GOT3 (cell line): ENCODE measurements at places on chromosomes 2 and 18.

- no peak for DNase-seq
Observed at GRCh38 chr2:199019898-199020507, 437.7 kb downstream of the SATB2 start.

- DNase-seq = no peak
Observed at GRCh38 chr18:3156325-3156640, 63.5 kb downstream of the MYOM1 start.

- no peak for DNase-seq
Observed at GRCh38 chr2:107108556-107108955, 222.6 kb upstream of the ST6GAL2 start.

DNA sequence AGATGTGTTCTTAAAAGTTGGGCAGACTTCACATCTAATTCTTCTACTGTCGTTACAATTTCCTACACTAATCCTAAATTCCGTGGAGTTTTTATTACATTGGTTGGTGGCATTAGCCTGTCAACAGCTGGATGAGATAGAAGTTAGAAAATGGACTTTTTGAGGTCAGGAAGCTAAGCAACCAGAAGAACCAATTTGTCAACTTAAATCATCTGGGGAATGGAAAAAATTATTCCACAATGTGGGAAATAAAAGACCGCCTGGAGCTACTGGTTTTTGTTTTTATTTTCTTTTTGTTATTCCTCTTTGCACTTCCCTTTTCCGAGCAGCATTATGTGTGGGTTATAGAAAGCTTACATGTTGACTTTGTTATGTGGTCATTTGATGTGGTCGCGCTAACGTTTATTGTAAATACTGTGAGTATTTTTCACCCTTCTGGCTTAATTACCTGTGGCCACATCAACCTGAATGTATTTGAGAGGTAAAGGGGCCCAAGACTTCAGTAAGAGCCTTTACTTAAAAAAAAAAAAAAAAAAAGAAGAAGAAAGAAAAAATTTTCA, 75.3 kb downstream of the PTPRM start:
- DNase-seq = no peak

- no peak for DNase-seq
Observed at GRCh38 chr18:3140986-3141639, 78.7 kb downstream of the MYOM1 start.

- no peak for DNase-seq
Observed at GRCh38 chr2:133586978-133587377, 18.7 kb upstream of the NCKAP5 start.

GRCh38 chr2:98175811-98176210, 88.8 kb downstream of the VWA3B start:
- no peak for DNase-seq

- no peak for DNase-seq
Observed at GRCh38 chr2:58664523-58665151, 423.5 kb upstream of the FANCL start.

DNA sequence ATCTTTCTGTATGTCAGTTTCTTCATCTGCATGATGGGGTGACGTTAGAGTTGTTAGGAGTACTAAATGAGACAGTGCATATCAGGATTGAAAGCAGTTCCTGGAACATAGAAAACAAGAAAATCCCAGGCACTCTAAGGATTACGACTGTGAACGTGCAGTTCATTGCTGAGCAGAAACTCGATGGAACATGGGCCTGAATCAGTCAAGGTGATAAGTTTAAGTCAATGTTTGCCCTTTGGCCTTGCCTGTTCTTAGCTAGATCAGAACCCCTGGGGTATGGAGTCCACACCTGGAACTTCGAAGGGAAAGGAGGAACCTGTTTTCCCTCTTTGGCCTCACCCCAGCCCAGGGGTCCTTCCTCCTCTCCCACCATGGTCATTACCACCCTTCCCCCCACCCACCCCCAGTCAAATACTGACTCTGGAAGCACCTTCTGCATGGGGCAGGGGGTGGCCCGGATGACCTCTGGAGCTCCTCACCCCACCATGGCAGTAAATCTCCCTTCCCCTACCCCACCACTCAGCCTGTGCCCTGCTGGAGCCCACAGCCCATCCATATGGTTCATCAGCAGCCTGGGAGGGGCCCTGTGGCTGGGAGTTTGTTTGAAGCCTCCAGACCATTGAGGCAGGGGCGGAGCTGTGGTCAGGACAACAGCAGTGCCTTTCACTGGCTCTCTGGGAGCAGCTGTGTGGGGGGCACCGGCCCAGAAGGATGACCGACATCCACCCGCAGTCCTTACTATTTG, 164.1 kb downstream of the SMAD7 start:
- DNase-seq = no peak

DNA sequence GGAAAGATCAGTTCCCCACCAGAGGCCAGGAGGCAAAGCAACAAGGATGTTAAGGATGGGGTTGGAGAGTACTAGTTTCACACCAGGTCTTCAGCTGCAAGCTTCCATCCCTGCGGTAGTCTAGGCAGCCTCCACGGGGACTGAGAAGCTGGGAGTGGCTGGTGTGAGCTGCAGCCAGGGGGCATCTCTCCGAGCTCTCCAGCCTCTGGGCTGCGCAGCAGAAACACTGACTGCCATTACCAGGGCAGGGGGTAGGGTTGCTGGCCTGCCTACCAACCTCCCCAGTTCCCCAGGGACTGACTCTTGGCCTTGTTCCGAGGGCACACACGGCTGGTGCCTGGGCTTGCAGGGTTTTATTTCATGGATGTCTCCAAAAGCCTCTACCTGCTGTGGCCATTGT, 15.9 kb downstream of the GATA6 start:
- no peak for DNase-seq

DNA sequence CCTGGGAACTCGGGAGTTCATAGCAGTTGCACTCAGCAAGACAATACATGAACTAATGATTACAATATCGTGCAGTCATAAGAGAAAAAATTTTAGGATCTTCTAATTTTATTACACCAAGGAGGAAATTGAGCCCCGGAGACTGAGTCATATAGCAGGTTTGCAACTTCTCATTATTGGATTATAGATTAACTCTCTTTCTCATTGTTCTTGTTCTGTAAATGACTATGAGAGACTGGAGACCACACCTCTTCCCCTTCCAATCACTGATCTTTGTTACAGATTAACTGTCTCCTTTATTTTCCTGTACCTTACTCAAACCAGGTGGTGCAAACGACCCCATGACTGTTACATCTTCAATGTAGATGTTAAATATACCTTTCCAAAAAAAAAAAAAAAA, 435.8 kb upstream of the DDX18 start:
- DNase-seq = no peak

DNA sequence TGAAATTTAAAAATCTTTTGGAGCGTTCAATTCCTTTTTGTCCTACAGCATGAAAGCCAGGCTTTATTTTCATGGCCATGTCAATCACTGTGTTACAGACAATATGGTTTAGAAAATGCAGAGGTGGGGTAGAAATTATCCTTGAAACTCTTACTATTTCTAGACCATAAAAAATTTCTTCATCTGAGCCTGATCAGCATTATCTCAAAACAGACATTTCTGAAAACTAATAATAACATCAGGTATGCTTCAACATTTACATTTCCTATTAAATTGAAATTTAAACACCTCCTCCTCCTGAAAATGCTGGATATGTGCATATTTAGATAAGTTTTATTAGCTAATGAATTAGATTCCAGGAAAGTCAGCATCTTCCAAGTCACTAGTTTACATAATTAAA, 570.6 kb downstream of the RIT2 start:
- DNase-seq = no peak

- no peak for DNase-seq
Observed at GRCh38 chr18:26003817-26004216, 86.6 kb downstream of the SS18 start.

DNA sequence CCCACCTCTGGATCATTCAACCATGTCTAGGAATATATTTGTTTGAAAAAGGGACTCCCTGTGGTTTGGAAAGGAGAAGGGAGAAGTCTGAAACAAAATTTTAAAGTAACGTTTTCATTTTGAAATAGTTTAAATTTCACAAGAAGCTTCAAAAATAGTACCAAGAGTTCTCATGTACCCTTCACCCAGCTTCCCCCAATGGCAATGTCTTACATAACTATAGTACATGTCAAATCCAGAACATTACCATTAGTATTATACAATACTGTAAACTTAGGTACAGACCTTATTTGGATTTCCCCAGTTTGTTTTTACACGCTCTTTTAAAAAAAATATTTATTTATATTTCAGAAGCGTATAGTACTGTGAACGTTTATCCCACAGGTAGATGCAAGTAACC, 4.0 kb upstream of the LYG2 start:
- DNase-seq = no peak

- DNase-seq = no peak
Observed at GRCh38 chr2:1481406-1482252, 68.4 kb downstream of the TPO start.

DNA sequence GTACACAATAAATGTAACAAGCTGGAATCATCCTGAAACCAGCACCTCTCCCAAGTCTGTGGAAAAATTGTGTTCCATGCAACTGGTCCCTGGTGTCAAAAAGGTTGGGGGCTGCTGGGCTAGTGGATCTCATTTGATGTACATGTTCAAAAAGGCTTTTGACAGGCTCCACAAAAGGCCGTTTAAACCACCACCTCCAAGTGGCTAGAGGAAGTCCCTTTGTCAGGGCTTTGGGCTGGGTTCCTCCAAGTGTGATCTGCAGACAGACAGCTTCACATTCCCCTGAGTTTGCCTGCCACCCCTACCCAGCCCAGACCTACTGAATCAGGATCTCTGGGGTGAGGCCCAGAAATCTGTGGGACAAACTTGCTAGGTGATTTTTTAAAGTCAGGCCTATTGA, 84.7 kb downstream of the TGFA start:
- no peak for DNase-seq

DNA sequence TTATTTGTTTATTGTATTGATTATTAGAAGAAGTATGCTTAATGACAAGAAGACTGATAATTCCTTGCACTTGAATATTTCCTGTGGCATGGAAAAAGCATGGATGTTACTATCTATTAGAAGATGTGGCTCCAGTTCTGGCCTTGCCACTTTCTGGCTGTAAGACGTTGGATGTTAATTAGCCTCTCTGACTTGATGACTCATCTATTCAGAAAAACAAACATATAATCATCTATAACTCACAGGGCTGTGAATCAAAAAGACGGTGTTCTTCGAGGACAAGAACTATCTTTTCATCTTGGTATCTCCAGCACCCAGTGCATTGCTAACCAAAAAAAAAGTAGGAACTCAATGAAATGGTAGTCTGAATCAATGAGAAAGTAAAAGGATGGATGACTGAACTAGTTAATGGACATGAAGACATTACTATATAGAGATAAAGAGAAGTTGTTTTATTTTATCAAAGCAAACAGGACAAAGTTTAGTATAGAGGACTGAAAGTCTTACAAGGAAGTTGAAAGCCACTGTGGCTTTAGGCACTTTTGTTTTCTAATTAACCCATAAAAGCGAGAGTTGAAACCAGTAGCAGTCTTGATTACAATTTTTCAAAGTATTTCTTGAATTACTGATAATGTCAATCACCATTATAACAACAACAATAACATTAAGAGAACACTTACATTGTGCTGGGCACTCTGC, 145.3 kb downstream of the RND3 start:
- no peak for DNase-seq

DNA sequence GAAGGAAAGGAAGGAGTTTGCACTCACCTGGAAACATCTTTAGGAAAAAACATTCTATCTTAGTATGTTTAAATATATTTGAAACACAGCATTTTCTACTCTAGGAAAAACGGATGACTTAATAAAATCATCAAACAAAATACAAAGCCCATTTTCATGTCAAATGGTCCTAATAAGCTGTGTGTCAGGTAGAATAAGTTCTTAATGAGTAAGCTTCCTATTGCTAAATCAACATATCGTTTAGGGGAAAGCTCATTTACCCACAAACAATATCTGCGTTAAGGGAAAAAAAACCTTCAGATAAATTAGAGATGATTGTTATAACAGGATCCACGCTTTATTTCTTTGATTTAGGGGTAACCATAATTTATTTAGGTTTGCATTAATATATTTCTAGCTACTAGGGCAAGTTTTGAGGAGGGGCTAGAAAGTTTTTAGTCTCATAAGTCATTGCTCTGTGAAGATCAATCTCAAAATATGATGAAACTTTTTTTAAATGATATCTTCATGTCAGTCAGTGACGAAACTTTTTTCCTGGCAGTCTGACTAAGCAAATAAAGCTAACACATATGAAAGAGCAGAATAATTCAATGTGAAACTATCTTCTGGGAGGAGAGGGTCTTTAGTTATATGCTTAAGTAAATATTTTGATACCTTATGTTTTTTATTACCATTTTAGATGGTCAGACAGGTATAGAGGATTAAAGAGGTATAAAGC, 147.1 kb downstream of the WDSUB1 start:
- no peak for DNase-seq

DNA sequence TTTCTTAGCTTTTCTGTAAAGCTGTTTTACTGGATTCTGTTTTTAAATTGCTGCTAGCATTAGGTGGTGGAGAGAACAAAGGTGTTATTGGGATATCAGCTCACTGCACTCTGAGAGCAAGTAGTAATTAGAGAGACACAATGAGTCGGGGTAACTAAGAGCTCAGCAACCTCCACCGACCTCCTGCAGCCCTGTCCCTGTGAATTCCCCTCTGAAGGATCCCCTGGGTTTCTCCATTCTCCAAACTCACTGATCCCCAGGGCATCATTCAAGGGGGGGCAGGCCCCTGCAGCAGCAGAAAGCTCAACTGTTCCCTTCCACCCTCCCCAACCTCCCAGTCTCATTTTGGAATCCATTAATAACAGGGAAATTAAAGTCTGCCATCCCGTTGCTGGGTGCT, 73.0 kb downstream of the MTCL1 start:
- no peak for DNase-seq

DNA sequence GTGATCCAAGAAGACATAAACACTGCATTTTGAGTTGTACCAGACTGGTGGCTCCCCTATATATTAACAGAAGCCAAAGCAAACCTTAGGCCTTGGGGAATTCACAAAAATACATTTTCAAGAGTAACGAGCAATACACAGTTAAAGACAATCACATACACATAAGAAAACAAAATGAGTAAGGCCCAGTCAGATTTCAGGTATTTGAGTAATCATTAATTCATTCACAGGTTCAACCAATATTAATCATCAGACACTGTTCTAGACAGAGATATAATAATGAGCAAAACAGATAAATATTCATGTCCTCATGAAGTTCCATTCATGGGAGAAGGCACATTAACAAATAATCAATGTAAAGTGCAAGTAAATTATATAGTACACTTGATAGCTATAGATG, 9.6 kb downstream of the STPG4 start:
- DNase-seq = no peak

- DNase-seq = no peak
Observed at GRCh38 chr18:26864658-26865057, 849 bp downstream of the AQP4 start.

GRCh38 chr2:120771111-120771780, 35.6 kb downstream of the GLI2 start:
- peak; percentile 12 for DNase-seq

- no peak for DNase-seq
Observed at GRCh38 chr2:202322435-202322834, 53.7 kb upstream of the BMPR2 start.

- no peak for DNase-seq
Observed at GRCh38 chr2:218323526-218324472, 31.5 kb upstream of the TMBIM1 start.

GRCh38 chr2:223978451-223978850, 21.2 kb downstream of the MRPL44 start:
- no peak for DNase-seq

GRCh38 chr2:41510108-41510507, 537.7 kb upstream of the PKDCC start:
- DNase-seq = no peak
